ENCODE measurements at places on chromosomes 12 and 14.

DNA sequence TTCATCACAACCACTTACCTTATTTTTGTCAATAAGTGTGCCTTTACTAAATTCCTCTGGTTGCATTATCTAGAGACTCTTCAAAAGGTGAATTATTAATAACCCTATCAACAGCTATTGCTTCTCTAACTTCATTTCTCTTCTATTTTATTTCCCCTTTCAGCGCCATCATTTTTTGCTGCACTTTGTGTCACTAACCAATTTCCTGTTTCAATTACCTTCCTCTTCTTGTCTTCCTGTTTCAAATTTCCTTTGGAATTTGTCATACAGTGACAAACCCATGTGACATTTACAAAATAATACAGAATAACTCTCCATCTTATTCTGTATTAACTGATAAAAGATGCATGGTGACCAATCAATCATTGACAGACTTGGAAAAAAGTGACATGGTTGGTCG is 12.2 kb upstream of the CLEC2A start:
- no peak for DNase-seq

GRCh38 chr12:10260927-10261326 is 46.7 kb upstream of the KLRD1 start:
- DNase-seq = no peak

DNA sequence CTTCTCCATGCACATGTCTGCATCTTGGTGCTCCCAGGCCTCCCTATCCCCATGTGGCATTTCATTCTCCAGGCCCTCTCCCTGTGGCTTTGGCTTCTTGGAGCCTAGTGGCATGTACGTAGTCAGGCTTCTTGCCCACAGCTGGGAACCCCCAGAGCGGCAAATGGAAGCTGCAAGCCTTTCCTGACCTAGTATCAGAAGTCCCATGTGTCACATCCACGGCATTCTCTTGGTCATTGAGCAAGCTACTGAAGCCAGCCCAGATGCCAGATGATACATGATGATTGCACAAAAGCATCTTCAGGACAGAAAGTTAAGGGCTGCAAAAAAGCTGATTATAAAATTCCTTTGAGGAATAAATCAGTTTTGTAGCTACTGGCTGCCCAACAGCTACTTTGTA is 154.9 kb downstream of the PELI2 start:
- no peak for DNase-seq

DNA sequence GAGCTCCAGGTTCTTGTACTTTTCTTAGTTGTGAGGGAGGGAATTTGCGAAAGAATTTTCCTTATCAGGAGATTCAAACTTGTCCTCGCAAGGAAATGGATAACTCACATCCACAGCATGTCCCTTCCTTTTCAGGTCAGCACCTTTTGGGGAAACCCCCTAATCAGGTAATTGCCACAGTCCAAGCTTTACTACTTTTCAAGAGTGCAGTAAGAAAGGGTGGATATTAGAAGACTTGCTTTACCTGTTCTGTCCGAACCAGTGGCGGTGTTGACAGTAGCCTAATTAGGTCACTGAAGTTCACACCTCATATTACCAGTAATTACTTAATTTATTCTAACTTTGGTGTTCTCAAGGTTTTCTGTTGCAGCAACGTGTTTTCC is 6.7 kb upstream of the C12orf50 start:
- DNase-seq = no peak

- DNase-seq = no peak
These were observed 2.9 kb downstream of the KRT2 start for GRCh38 chr12:52649066-52649465.

- DNase-seq = no peak
These were observed 182.5 kb downstream of the ZFP36L1 start for GRCh38 chr14:68610251-68610793.

GRCh38 chr14:92503756-92504491 is 9.7 kb upstream of the RIN3 start:
- no peak for DNase-seq

DNA sequence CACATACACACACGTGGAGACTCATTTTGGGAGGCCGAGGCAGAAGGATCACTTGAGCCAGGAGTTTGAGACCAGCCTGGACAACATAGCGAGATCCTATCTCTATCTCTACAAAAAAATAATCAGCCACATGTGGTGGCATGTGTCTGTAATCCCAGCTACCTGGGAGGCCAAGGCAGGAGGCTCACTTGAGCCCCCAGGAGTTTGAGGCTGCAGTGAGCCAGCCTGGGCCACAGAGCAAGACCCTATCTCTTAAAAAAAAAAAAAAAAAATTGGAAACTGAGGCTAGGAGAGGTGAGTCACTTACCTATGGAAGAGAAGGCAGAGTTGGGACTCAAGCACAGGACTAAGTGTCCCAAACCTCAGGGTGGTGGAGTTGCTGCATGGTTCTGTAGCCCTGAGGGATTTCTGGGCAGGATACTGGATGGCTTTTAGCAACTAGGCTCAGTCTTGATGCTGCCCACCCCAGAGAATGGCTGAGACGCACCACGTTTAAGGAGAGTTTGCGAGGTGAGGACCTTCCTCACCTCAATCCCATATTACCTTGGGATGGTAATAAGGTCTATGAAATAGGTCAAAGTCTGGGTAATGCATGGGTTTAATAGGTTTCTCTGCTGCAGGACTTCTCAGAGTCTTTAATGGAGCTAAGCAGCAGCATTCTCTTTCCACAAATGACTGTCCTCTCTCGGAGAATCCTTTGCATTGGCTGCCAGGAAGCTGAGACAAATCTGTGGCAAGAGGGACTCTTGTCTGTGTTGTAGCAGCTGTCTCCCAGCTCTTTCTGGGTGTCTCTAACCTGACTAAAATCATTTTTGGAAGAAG is 35.6 kb downstream of the SH2B3 start:
- DNase-seq = no peak

DNA sequence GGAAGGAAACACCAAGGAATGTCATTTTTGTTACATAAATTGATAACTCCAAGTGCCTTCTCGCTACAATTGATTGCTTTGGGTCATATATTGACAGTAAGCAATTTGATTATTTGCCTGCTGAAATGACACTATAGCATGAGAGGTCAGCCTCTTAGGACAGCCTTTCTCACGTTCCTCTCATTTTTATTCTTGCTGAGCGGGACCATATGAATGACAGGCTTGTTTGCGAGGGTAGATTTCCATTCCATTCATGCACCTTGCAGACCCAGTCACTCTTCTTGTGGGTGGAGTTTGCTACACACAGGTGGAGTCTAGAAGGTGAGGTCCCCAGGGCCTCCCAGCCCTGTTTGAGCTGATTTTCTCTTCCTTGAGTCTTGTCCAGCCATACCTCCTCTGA is 27.3 kb downstream of the DAAM1 start:
- no peak for DNase-seq

DNA sequence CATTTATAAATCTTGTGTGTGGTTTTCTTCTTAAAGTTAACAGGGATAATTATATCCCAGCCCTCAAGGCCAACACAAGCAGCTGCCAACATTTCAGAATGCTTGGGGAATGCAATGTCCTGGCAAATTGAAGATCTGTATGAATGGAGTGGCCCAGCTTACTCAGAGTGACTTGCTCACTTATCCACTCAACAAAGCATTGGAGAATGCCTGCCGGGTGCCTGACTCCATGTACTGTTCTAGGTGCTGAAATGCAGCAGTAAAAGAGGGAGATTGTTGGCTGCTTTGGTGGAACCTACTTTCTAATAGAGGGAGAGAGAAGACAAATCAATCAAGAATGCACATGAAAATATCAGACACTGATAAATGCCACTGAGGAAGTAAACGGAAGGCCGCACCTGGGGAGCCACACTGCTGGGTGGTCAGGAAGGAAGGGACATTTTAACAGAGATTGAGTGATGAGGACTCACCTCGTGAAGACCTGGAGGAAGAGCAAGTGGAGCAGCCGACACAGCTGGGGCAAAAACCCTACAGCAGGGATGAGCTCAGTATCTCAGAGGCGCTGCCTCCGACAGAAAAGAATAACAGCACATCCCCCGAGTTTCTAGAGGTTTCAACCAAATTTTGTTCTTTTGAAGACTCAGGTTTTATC is 61.2 kb upstream of the VASH1 start:
- no peak for DNase-seq

GRCh38 chr14:63343878-63344277 is 25.1 kb upstream of the GPHB5 start:
- no peak for DNase-seq
